ENCODE measurements at places on chromosomes 2 and 18. TPM values are rescaled to one million over a fixed set of nuclear protein-coding genes. Genes with fewer than 3 reads are reported as not detected.

The UPP2 gene
- polyA plus RNA-seq = not detected

The CELF4 gene
- polyA plus RNA-seq = not detected

DNA sequence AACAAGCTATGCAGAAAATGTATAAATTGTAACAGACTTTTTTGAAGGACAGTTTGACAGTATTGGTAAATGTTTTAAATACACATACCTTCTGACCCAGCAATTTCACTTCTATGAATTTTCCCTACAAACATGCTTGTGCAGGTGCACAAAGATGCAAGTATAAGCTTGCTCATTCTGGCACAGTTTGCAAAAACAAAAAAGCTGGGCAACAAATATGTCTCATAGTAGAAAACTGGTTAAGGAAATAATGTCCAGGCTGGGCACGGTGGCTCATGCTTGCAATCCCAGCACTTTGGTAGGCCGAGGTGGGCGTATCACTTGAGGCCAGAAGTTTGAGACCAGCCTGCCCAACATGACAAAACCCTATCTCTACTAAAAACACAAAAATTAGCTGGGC lies 96.9 kb upstream of the NEDD4L start:
- DNase-seq = no peak

DNA sequence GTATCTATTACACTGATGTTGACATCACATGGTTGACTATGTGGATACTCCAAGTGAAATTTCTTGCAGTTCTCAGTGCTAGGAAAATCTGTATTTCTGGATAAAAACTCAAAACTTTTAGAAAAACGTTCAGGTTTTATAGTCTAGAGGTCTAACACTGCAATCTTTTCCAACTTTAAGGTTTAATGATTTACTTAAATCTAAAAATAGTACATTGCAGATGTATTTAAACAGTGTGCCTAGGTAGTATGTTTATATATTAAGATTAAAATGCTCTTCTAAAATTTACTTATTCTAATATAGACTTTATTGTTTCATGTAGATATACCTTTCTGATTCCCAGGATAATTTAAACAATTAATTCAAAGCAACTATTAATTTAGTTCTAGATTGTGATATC lies 98.3 kb downstream of the SH3YL1 start:
- no peak for DNase-seq

The RNPEPL1 gene
- 7.2 TPM for polyA plus RNA-seq

- DNase-seq = no peak
Observed at GRCh38 chr2:222242532-222242931, 56.3 kb downstream of the PAX3 start.

GRCh38 chr2:58107803-58108710 lies 61.5 kb downstream of the VRK2 start:
- DNase-seq = peak; percentile 82

GRCh38 chr2:28411166-28411755 lies 18.6 kb downstream of the FOSL2 start:
- DNase-seq = no peak

GRCh38 chr18:77131652-77132368 lies 773 bp downstream of the MBP start:
- no peak for DNase-seq

DNA sequence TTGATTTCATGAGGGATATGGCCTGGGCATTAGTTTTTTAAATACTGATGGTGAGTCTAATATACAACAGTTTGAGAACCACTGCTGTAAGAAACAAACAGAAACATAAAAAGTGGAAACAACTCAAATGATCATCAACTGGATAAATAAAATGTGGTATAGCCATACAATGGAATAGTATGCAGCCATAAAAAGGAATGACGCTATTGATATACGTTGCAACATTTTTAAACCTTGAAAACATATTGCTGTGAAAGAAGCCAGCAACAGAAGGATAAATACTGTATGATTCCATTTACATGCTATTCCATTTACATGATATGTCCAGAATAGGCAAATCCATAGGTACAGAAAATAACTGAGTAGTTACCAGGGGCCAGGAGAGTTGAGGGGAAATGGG lies 6.5 kb downstream of the NFE2L2 start:
- DNase-seq = no peak

The GATA6 gene
- 1.3 TPM for polyA plus RNA-seq

DNA sequence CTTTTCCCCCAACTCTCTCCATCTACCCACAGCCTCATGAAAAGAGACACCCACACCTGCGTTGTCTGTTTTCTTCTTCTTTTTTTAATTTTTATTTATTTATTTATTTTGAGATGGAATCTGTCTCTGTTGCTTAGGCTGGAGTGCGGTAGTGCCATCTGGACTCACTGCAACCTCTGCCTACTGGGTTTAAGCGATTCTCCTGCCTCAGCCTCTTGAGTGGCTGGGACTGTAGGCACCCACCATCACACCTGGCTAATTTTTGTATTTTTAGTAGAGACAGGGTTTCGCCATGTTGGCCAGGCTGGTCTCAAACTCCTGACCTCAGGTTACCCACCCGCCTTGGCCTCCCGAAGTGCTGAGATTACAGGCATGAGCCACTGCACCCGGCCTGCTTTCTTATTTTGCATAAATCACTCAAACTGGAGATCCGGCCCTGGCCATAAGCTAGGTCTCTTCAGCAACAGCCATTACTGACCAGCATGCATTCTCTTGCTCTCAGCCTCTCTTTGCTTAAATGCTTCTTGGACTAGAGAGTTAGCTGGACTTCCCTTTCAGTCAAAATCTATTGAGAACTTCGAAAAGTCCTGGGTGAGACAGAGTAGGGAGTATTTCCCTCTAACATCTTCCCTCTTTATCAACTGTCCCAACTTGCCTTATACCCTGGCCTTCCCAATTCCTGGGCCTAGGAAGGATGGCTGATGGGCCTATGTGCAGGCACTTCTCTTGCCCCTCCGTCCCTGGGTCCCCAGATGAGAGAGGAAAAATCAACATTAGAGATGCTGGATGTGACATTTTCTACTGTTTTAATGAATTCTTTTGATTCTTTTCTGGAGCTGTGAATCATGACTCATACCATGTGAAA lies 27.3 kb downstream of the MYCN start:
- DNase-seq = no peak

DNA sequence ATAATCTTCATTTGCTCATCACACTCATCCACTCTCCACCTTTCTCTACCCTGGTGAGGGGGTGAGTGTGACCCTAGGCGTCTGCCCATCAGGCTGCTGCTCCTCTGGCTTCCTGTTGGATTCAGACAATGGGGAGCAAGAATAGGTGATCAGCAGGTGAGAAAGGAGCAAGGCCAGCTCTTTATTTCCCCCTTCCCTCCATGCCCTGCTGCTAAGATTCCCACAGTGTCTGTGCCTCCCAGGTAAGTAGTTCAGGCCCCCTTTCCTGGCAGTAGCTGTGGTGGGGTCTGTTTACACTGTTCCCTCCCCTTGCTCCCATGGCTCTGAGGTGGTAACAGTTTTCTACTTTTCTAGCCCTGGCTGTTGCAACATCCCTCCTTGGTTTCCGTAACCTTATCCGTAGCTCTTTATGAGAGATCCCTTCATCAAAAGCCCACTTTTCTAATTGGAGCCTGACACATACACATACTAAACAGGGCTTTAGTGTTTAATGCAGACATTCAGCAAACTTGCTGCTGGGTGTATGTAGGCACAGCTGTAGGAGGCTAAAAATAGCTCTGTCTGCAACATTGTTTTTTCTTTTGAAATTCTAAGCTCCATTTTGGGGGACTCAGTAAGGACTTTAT lies 27.5 kb downstream of the MAP2 start:
- no peak for DNase-seq

- no peak for DNase-seq
Observed at GRCh38 chr2:65452150-65452895, 19.9 kb upstream of the SPRED2 start.

The ZBTB7C gene
- polyA plus RNA-seq = not detected

DNA sequence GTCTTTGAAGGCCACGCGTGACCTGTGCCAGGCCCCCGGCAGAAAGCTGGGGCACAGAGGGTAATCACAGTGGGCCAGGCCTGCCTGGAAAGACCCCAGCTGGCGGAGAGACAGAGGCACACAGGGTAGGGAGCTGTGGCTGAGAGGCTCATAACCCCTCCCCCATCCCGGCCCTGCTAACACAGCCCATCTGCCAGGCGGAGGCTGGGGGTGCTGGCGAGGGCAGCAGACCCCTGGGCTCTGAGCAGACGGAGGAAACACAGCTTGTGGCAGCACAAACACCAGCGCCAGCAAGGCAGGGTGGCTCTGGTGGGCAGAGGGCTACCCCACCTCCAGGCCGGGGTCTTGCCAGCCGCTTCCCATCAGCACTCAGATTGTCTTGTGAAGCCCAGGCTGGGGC lies 19.0 kb downstream of the HS6ST1 start:
- no peak for DNase-seq

DNA sequence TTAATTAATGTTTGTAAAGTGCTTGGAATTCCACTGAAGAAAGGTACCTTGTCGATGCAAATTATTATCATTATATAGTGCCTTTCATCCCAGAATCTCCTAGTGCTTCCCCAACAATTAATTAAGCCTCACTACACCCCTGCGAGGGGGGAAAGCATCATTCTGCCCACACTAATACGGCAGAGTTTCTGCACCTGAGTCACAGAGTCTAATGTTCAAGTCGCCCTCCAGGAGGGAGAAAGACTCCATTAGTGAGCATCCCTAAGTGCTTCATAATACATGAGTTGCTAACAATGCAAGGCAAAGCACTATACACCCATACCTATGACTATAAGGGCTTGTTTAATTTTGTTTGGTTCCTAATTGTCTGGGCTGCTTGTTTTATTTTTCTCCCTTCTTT lies 25.4 kb upstream of the NRP2 start:
- DNase-seq = no peak

DNA sequence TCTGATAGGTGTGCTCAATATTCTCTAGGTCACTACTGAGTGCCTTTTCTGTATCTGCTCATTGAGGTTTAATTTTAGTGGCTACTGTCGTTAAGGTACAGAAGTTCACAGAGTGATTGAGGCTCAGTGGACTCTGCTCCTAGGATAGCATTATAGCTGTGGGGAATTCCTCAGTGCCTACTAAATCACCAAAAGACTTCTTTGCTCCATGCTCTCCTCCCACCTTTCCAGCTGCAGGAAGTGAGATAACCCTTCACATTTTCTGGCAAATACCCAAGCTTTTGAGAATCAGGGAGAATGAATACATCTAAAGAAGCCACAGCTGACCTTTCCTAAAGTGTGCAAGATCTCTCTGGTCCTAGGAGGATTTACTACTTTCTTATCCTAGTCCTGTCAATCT lies 95.2 kb upstream of the FSIP2 start:
- no peak for DNase-seq

GRCh38 chr2:209600341-209601171 lies 171.1 kb upstream of the UNC80 start:
- DNase-seq = no peak

- DNase-seq = no peak
Observed at GRCh38 chr2:197073270-197073669, 146.8 kb upstream of the PGAP1 start.

GRCh38 chr2:59181347-59181746 lies 940.2 kb upstream of the FANCL start:
- DNase-seq = no peak

- no peak for DNase-seq
Observed at GRCh38 chr18:53864770-53865169, 359.7 kb downstream of the MBD2 start.
